OCI-M1 (cell line): ENCODE measurements at places on chromosomes 5 and 9.
A peak's percentile ranks its signal among the peaks of the same experiment; 100 is the strongest.

GRCh38 chr5:15938961-15939360, 240.6 kb downstream of the MARCHF11 start:
- DNase-seq: no peak

- no peak for DNase-seq
Observed at GRCh38 chr9:135731454-135731853, 29.5 kb downstream of the KCNT1 start.

GRCh38 chr9:133917375-133917774, 74.7 kb downstream of the VAV2 start:
- no peak for DNase-seq

DNA sequence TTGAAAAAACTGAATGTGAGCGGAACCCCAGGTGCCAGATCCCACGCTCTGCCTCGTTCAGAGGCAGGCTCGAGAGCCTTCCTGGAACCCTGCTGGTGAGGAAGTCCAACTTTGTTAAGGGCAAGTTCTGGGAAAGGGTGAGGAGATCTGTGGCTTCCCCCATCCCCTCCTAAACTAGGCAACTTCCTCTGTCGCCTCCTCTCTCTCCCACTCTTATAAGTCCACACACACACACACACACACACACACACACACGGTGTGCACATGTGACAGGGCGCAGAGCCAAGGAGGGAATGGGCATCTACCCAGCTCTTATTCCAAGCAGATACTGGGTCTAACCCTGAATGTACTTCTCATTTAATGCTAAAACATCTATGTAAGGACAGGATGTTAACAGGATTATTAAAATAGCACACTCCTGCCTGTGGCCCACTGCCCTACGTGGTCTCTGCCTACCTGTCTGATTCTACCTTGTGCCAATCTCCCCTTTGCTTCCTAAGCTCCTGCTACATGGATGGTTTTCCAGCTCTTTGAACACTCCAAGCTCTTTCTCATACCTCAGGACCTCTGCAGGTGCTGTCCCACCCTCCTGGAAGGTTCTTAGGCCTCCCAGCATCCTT, 72.4 kb upstream of the FBXW11 start:
- DNase-seq: peak; percentile 91

DNA sequence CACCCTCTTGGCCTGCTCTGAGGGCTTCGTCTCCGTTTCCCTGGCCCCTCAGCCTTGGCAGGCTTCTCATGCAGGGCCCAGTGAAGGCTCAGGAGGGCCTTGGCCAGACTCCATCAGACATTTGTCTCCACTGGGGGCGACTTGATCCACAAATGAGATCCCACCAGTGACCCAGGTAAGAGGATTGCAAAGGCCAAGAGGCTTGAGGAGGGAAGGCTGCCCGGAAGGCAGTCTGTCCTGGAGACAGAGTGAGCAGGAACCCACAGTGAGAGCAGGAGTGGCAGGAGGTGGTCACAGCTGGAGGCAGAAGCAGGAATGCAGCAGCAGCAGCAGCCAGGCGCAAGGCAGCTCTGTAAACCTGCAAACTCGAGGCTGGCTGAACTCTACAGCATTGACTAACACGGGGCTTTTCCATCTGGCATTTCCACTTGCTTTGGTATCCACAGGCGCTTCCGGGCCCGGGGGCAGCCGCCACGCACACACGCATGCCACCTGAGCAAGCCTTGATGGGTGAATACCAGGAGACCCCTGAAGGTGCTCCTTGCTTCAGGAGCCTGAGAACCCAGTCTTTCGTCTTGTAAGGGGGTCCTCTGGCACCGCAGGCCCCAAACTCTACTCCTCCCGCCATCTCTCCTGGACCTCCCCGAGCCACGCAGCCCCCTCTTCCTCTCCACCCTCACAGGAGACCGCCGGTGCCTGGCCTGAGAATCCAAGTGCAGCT, 14.7 kb downstream of the MGAT1 start:
- DNase-seq: no peak

DNA sequence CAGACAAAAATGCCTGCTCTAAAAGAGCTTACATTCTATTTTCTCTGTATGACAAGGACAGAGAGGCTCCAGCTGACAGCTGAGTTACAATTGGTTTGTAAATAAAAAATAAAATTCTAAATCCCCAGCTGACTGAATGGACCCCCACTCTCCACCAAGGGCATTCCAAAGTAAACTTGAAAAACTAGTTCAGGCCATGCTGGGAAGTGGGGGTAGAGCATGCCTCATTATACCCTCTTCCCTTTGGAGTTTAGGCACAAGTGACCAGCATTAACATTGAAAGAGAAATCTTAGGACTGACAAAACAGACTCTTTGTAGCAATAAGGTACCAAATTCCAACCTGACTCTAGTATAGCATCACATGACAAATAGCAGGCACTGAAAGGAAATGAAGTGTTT, 31.0 kb downstream of the KIF4B start:
- no peak for DNase-seq

DNA sequence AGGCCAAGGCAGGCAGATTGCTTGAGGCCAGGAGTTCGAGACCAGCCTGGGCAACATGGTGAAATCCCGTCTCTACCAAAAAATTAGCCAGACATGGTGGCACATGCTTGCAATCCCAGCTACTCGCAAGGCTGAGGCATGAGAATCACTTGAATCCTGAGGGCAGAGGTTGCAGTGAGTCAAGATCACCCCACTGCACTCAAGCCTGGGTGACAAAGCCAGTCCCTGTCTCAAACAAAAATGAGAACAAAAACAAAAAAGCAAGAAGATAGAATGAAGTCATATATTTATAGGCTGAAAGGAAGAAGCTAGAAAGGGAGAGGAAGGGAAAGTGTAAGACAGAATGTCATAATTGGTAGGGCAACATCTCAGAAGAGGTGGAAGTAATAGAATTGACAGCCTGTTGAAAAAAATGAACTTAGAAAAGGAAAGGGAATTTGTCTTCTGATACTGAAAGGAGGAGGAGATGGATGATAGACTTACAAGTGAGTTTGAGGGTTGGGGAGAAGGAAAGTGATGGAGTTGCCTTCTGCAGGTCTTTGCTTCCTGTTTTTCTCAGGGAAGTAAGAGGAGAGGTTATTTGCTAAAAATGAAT, 32.2 kb downstream of the CARD6 start:
- no peak for DNase-seq

DNA sequence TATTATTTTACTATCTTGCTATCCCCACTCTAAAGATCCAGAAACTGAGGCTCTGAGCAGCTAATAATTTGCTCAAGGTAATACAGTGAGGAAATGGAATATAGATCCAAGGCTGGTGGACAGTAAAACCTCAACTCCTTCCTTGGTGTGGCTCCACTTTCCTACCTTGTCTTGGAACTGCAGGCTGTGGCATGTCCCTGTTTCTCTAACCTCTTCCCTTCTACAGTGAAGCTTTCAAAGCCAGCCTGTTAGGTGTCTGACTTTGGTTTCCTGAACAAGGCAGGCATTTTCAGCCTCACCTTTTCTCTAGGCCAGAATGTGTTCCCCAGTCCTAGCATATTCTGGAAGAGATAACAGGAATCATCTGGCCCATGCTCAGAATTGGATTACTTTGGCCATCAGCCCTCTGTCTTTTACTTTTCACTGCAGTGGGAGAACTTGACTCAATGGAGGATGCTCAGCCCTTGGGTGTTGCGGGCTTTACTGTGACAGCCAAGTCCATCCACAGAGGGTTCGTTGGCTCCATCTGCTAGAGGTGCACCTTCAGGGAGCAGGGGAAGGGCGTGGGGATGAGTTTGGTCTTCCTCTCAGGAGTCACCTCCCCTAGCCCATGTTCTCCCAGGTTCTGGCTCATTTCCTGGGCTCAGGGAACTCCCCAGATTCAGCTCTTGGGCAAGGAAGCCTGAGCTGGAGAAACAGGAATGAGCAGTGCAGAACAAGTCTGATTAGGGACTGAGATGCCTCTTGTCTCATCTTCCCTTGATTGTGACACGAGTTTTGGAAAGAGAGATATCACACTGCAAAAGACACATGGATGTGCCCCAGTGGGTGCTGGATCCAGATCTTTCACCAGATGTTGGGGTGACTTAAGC, 1.1 kb downstream of the NIPAL4 start:
- DNase-seq: no peak

DNA sequence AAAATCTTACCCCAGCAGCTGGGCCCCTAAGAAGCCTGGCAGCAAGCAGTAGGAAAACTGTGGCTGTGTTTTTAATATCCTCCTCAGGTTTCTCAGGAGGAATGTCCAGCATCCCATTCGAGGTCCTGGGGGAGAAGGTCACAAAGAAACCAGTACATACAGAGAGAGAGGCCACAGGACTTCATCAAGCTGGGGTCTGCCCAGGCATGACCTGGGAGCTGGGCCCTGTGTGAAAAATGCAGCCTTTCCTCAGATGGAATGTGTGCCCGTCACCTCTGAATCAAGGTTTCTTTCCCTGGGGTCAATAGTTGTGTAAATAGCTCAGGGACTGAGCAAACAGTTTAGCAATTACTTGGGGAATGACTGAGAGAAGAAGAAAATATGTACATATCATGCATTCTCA, 33.9 kb upstream of the RAD23B start:
- DNase-seq: no peak

- DNase-seq: no peak
Observed at GRCh38 chr5:160743027-160743426, 109.0 kb downstream of the ATP10B start.

DNA sequence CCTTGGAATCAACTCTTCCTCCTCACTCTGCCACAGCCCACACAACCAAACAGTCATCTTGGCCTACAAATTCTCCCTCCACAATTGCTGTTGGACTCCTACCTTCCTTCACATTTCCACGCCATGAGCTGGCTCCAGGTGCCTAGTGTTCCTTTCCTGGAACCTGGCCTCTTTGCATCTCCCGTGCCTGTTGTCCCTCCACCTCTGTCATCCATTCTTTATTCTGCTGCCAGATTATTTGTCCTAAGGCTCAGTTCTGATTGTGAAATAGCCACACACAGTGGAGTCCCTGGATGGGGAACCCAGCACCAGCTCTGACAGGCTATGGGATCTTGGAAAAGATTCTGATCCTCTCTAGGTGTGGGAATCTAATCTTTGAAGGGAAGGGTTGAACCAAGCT, 109.1 kb upstream of the ANKH start:
- no peak for DNase-seq

DNA sequence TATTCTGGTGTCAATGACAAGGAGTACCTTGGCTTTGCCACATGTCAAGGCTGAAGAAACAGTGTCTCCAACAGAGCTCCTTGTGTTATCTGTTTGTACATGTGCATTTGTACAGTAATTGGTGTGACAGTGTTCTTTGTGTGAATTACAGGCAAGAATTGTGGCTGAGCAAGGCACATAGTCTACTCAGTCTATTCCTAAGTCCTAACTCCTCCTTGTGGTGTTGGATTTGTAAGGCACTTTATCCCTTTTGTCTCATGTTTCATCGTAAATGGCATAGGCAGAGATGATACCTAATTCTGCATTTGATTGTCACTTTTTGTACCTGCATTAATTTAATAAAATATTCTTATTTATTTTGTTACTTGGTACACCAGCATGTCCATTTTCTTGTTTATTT, 19.8 kb downstream of the CD274 start:
- no peak for DNase-seq

DNA sequence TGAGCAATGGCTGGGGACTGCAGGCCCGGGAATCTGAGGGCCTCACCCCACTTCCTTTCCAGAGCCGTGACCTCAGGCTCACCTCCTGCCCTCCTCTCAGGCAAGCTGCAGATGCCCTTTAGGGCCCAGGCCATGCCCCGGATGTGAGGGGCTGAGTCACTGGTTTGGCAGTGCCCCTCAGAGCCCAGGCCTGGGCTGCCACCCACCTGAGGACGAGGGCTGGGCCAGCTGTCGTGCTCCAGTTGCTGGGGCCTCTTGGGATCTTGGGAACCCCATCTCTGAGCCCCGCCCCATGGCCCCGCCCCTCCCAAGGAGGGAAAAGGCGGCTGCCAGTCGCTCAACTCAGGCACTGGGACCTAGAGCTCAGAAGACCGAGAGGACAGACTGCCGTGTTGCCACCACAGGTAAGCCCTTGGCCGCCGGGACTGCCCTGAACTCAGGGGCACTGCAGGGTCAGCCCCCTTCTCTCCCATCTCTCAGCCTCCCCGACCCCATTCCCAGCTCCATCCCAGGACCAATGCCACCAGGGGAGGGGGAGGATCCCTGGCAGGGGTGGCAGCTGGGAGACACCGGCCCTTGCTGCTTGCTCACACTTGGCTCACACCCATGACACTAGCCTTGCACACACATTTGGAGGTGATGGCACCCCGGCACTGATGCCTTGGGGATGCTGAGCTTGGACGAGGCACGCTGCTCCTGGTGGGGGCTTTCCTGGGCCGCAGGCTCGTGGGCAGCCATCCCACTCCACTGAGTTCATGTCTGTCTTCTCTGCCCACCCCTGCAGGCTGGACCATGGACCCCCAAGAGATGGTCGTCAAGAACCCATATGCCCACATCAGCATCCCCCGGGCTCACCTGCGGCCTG, at the start of gene CYSRT1:
TSS of gene CYSRT1 (plus strand) at position 345 of the 865 bp plus-strand sequence. CDS start at position 793, 448 bp downstream.
- no peak for DNase-seq

GRCh38 chr9:124894035-124894740, 32.3 kb downstream of the ARPC5L start:
- no peak for DNase-seq

DNA sequence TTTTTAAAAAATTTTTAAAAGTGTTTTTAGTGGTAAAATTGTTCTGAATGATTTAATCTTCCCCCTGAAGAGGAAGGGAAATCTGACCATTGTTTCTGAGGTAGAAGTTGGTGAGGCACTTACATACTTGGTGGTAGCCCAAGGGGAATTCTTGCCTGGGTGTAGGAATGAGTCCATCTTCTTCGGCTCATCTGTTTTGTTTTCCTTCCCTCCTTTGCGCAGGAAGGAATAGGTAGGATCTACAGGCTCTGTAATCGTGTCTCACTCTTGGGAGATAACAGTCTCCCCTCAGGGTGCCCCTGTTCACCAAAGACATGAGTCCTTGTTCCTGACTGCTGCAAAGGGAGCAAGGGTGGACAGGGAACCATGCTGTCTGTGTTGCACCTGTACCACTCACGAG, 138.1 kb downstream of the HSPA4 start:
- no peak for DNase-seq

DNA sequence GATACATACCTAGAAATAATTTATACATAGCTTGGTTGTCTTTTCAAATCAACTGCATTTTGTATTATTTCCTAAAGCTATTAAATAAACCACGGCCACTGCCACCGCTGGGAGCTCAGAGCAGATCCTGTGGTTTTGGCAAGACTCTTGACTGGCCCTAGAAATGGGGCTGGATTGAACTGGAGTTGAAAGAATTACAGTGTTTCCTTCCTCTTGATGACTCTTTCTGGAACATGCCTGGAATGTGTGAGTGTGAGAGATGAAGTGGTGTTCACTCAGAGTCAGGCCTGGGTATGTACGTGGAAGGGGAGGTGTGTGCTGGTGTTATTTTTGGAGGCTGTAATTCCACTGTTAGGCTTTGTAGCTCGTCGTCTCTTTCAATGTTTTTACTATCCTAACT, 45.9 kb downstream of the TEK start:
- no peak for DNase-seq

- DNase-seq: no peak
Observed at GRCh38 chr5:97095318-97095732, 47.1 kb downstream of the LIX1 start.
